ENCODE measurements at places on chromosomes 7 and 10.
A peak's percentile ranks its signal among the peaks of the same experiment; 100 is the strongest.

DNA sequence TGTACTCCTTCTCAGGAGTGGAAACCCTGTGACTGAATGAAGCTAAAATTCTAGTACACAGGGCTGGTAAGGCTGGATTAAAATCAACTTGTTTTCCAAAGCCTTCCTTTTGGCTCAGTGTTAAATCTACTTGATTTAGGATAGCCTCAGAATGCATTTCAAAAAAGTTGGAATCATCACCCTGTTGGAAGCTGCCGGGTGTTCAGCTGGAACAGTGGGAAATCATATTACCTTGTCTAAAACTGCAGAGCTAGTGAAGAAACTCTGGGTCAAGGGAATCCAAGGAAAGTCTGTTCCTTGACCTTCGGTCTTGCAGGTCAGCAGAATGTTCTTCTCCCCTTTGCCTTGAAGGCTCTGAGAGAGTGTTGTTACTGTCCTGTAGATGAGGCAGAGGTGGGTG, 252.1 kb upstream of the INHBA start:
- no peak for DNase-seq

GRCh38 chr7:155882596-155882995, 70.3 kb upstream of the SHH start:
- no peak for DNase-seq

DNA sequence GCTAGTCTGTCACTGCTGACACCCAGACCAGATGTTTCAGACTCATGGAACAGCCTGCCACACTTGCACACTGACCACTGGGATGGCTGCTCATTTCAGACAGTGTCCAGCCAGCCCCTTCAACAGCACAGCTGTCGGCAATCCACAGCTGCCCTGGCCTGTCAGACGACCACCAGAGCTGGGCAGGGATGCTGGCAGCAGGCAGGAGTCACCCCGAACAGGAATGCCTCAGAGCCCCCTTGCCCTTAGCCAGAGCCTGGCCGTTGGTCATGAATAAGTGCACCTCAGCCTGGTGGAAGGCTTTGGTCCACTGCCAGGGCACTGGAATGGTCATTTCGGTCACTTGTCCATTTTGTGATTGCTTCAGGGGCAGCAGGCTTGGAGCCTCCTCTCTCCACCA, 149.6 kb upstream of the TCERG1L start:
- no peak for DNase-seq

GRCh38 chr7:110066843-110067242, 1024.1 kb upstream of the LRRN3 start:
- no peak for DNase-seq

- DNase-seq = peak; percentile 4
Measured at GRCh38 chr7:128177768-128178550, 63.1 kb upstream of the LEP start.

GRCh38 chr10:78523453-78523852, 489.8 kb downstream of the RPS24 start:
- no peak for DNase-seq

- DNase-seq = no peak
Measured at GRCh38 chr10:13457958-13458686, 70.7 kb downstream of the BEND7 start.

- DNase-seq = no peak
Measured at GRCh38 chr7:43658718-43659548, 70.4 kb downstream of the COA1 start.

- DNase-seq = no peak
Measured at GRCh38 chr10:13672548-13672947, 85.8 kb downstream of the PRPF18 start.

- no peak for DNase-seq
Measured at GRCh38 chr10:25614652-25615051, 319.4 kb upstream of the MYO3A start.

GRCh38 chr10:72754275-72755032, 62.5 kb downstream of the MCU start:
- no peak for DNase-seq

GRCh38 chr7:136869001-136869961, 829 bp downstream of the CHRM2 start:
- DNase-seq = no peak

- DNase-seq = no peak
Measured at GRCh38 chr10:110794808-110795207, 76.9 kb upstream of the PDCD4 start.

- no peak for DNase-seq
Measured at GRCh38 chr10:72954596-72955554, at the start of gene PLA2G12B. Gene PLA2G12B (minus strand): TSS chr10:72954806. CDS start chr10:72954685, 121 bp downstream.

- no peak for DNase-seq
Measured at GRCh38 chr10:20776384-20777118, 120.6 kb downstream of the NEBL start.

DNA sequence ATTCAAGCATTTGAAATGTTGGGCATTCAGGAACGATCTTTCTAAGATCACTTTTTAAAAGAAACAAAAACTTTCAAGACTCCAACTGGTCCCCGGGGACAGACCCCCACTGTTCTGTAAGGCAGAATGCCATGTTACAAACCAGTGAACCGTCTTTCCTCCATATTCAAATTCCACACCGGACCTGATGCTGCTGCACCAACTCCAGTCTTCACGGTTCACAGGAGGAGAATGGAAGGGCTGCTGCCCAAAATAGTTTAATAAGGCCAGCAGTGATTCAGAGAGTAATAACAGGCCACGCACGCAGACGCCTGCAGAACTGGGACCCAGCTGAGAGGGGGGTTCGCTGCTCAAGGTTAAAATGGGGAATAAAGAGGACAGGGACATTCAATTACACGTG, 47.2 kb downstream of the OSBPL3 start:
- no peak for DNase-seq

DNA sequence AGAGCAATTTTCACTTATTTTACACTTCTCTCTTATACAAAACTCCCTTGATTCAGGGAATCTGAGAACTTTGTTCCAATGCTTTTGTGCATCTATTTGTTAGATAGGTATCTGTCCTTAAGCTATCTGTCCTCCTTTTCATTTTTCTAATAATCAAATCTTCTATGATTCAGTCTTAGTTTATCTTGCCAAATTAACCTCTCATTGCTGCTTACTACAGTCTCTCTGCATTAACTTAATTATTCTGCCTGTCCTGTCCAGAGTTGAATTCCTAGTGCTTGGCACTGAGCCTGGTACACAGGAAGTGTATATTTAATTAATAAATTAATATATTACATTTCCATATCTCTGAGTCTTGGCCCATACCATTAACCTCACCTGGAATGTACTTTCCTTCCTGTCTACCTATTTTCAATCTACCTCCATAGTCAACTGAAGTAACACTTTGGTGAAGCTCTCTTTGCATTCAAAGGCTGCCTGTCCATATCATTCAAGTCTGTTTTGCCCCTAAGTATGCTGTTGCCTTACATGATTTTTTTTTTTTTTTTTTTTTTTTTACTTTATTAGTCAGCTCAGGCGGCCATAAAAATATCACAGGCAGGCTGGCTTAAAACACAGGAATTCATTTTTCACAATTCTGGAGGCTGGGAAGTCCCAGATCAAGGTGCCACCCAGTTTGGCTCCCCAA, 66.0 kb upstream of the CSTF2T start:
- no peak for DNase-seq

- no peak for DNase-seq
Measured at GRCh38 chr7:97390915-97391593, 273.6 kb downstream of the SDHAF3 start.

GRCh38 chr7:79298145-79298760, 155.2 kb downstream of the MAGI2 start:
- no peak for DNase-seq

GRCh38 chr10:117375360-117376178, at the start of gene PDZD8:
Gene PDZD8 (minus strand): TSS chr10:117375440. CDS start chr10:117375227, 213 bp downstream.
- DNase-seq = peak; percentile 89

- no peak for DNase-seq
Measured at GRCh38 chr10:4720463-4720862, 105.5 kb upstream of the AKR1E2 start.

DNA sequence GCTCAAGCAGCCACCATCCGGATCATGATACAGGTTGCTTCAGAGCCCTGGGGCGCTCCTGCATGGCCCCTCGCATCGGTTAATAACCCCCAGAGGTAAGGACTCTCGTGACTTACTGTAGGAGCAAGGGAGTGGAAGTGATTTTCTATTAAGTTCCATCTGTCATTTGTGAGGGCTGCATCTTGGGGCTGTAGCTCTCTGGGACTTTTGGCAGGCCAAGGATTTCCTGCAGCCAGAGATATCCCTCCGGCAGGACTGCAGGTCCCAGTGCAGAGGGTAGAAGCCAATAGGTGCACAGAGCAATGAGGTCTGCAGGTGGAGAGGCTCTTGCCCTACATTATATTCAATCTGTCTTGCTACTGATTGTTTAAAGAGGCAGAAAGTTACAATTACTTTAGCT, 356.8 kb upstream of the ADARB2 start:
- DNase-seq = no peak

DNA sequence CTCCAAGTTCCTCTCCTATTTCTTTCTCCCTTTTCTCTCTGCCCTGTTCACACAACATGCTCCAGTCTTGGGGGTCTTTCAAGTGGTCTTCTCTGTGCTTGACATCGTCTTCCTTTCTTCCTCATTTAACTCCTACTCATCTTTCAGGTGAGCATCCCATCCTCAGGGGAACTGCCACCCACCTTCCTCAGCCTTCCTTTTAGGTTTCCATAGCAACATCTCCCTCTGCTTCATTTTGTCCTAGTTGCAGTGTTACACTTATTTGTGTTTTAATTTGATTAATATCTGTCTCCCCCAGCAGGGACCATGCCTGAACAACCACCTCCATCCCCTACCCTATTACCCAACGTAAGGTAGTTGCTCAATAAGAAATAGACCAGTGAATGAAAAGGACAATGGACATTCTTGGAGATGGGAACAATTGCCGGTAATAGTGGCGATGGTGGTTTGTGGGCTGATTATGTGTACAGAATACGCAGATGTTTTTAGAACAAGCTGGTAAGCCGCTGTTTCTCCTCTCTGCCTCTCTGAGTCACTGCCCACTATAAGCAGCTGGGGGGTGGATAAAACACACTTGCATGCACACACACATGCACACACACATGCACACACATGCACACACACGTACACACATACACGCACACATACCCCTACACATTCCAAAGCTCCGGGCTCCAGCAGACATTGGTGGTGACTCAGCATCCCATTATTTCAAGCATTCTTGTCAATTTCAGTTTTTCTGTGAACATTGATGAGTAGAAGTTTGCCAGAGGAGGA, 251.6 kb downstream of the GATA3 start:
- no peak for DNase-seq

DNA sequence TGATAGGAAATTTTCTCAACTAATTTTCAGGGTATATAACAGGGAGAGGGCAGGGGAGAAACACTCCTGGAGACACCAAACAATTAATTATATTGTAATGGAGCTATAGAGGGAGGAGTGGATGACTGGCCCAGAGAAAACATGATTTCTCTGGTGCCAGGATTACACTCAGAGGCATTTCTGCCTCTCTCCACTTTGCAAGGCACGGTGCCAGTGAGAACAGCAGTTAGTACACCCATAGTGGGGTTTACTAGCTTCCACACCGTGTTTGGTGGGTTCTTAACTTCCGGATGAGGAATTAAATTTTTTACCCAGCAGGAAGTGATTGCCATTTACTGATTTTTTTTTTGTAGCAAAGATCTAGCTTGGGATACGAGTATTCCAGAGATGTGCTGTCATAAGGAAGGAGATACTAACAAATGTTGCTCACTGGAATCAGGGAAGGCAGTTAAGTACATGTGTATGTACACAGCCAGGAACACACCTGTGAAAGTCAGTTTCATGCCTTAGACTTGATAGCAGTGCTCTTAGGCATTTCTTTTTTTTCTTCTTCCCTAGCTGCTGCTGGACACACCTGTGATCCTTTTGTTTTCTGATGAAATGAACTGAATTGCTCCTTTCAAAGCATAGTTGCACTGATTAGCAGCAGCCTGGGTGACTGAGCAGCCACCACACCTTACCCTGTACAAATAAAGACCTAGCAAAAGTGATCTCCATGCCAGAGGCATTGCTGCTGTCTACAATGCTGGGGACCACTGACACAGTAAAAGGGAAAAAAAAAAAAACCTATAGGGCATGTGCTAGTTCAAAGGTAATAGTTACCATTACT, 58.1 kb downstream of the POLL start:
- no peak for DNase-seq

- DNase-seq = no peak
Measured at GRCh38 chr7:154484406-154484805, 432.2 kb downstream of the DPP6 start.

GRCh38 chr7:93890041-93890463, 501 bp downstream of the TFPI2 start:
- no peak for DNase-seq

Data from CD4-positive, alpha-beta T cell treated with Interleukin-15 for 1 hour (primary cell).